ENCODE measurements at places on chromosomes 7 and 10. TPM values are rescaled to one million over a fixed set of nuclear protein-coding genes. Genes with fewer than 3 reads are reported as not detected.

FOXI2 gene
- not detected for polyA plus RNA-seq

NDUFA5 gene
- 133 TPM for polyA plus RNA-seq

- H3K36me3 ChIP-seq: no peaks in the 10 kb centered on the region
- H3K27me3 ChIP-seq: no peaks in the 10 kb centered on the region
- H3K4me1 ChIP-seq: no peaks in the 10 kb centered on the region
- H3K4me3 ChIP-seq: peak within 1 kb of the TSS; percentile 31
- H3K27ac ChIP-seq: peak within 1 kb of the TSS; percentile 93
- DNase-seq: peak; percentile 90
Observed at GRCh38 chr10:4825868-4826791, at the start of gene AKR1E2. Gene AKR1E2, plus strand, starts transcription at chr10:4826207. Its CDS starts 118 bp downstream, at chr10:4826325.

AASS gene
- polyA plus RNA-seq: 17.0 TPM

GRCh38 chr7:88111140-88111743 lies 108.6 kb downstream of the SRI start:
- DNase-seq: peak; percentile 36
- no peaks in the 10 kb centered on the region for H3K4me1 ChIP-seq
- no peaks in the 10 kb centered on the region for H3K36me3 ChIP-seq
- H3K27me3 ChIP-seq: no peaks in the 10 kb centered on the region
- H3K4me3 ChIP-seq: no peak overlapping the region
- H3K27ac ChIP-seq: no peak overlapping the region

DNA sequence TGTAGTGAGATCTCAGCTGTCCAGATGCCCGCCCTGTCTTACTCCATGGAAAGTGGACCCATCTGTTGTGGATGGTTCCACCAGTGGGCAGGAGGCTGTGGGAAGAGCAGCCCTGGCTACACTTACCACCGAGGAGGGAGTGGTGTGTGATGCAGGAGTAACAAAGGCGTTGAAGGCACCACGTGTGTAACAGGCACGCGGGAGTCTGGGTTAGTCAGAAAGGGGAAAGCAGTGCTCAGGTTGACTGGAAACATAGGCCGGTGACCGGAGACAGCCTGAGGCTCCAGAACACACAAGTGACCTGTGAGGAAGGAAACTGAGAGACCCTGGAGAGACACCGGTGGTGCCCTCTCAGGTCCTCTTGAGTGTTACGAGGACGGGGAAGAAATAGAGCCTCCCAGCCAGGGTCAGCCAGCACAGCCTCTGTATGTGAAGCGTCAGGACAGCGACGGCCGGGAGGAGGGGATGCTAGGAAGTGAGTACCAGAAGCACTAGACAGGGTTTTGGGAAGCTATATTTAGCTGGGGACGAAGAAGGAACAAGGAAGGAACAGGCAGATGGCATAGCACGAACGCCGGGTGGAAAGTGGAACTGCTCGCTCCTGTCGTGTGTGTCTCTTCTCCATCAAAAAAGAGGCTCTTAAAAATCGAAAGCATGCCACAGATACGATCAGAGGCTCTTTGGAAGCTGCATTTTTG lies 51.7 kb downstream of the DAGLB start:
- H3K4me3 ChIP-seq: no peak overlapping the region
- peaks cover 7% of the 10 kb centered on the region for H3K36me3 ChIP-seq
- no peak for DNase-seq
- H3K4me1 ChIP-seq: peaks cover 38% of the 10 kb centered on the region
- H3K27me3 ChIP-seq: no peaks in the 10 kb centered on the region
- no peak overlapping the region for H3K27ac ChIP-seq

SPDYE16 gene
- 0.10 TPM for polyA plus RNA-seq

All from small intestine (tissue), 16 donors.